ENCODE measurements at places on chromosomes 4 and X. TPM values are rescaled to one million over a fixed set of nuclear protein-coding genes. Genes with fewer than 3 reads are reported as not detected.
A peak's percentile ranks its signal among the peaks of the same experiment; 100 is the strongest.

RGN gene
- total RNA-seq = not detected

FAM133A gene
- total RNA-seq = not detected

DNA sequence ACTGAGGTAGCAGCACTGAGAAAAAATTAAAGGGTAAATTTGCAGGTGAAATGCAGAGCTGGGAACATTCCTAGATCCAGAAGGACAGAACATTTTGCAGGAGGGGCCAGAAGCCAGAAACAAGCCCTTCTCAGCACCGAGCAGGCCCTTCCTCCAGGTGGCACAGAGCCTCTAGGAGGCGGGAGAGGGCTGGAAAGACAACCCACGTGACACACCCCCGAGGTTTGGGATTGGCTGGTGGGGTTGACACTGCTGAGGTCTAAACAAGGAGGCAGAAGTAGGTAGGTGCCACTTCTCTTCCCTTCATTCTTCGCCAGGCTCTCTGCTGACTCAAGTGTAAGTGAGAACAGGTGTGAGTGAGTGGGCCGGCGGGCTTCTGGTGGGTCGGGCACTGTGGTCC, at the start of gene PAGE4:
PAGE4 (plus strand) TSS at position 288 of the 400 bp plus-strand sequence. CDS start 1,126 bp downstream, outside the sequence.
- DNase-seq = no peak

- no peak for DNase-seq
Observed at GRCh38 chr4:2259036-2259540, 2.8 kb downstream of the MXD4 start.

SPIN3 gene
- total RNA-seq = 6.0 TPM

- no peak for DNase-seq
Observed at GRCh38 chrX:38036466-38036865, 30.1 kb downstream of the SYTL5 start.

AMTN gene
- total RNA-seq = not detected

GLA gene
- 62.6 TPM for total RNA-seq

GRCh38 chrX:20506739-20507138, 240.0 kb upstream of the RPS6KA3 start:
- DNase-seq = no peak

RHOXF1 gene
- total RNA-seq = not detected

- DNase-seq = no peak
Observed at GRCh38 chrX:20500171-20500865, 233.6 kb upstream of the RPS6KA3 start.

HTN3 gene
- not detected for total RNA-seq

IGSF1 gene
- not detected for total RNA-seq

RRAGB gene
- total RNA-seq = 12.3 TPM

DNA sequence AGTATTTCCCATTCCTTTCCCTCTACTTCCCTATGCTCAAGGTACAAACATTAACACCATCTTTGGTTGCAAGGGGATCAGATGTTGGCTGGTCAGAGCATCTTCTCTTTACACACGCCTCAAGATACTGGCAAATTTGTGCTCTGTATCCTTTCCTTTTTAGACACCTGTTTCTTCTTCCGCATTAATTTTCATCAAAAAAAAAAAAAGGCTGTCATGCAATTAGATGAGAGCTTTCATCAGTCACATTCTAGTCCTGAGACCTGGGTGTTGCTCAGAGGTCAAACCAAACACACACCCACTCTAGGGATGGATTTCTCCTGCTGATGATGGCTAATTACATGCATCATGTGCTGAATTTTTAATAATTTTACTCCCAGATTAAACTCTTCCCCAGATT, 2.0 kb downstream of the RELL1 start:
- no peak for DNase-seq

DNA sequence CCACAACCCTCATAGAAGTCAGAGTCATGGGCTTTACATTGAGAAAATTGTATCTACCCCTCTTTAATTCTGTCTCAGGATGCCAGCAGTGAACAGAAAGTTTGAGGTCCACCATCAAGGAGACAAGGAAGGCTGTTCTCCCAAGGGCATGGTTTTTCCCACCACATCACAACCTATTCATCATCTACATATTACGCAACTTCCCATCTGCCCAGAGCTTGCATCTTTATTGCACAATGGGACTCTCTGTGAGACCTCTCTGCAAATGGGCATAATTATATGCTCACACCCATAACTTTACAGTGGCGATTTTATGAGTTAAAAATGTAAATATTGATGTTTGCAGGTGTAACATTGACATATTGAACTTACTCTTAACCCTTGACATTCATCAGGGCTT, 38.9 kb downstream of the PAGE2 start:
- DNase-seq = peak; percentile 54

DNA sequence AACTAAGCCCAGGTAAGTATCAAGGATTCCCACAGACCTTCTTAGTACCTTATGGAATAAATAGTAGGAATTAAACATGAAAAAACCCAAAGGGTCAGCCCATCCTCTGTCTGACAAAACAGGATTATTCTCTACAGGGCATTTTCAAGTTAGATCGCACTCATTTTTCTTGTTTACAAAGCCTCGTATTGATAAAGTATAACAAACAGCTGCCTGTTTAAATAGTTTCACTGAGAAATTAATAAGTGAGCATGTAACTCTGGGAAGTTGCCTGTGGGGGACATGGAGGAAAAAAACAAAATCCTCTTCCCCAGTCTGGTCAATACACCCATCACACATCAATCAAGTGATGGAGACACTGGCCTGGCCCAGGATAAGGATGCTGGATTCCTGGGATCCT, 48.5 kb downstream of the MAML3 start:
- DNase-seq = no peak

PLAC1 gene
- total RNA-seq = not detected

Measured in LHCN-M2 (cell line).